ENCODE measurements at places on chromosomes 6 and 20.

DNA sequence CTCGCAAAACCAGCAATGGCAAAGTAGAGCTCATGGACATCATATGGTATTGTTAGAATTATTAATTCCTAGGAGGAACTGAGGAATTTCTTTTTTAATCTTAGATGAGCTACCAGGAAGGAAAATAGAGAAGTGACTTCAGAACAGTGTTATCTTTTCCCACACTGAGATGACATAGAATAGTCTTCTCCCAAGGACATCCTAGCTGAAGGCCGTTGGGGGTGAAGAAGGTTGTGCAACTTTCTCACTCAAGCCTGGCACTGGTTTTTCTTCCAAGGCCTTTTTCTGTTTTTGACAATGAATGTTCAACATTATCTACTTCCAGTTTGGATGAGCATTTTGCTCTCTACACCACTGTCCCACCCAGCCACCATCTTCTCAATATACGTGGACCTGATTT, 35.8 kb upstream of the MAS1 start:
- peak; percentile 26 for DNase-seq

DNA sequence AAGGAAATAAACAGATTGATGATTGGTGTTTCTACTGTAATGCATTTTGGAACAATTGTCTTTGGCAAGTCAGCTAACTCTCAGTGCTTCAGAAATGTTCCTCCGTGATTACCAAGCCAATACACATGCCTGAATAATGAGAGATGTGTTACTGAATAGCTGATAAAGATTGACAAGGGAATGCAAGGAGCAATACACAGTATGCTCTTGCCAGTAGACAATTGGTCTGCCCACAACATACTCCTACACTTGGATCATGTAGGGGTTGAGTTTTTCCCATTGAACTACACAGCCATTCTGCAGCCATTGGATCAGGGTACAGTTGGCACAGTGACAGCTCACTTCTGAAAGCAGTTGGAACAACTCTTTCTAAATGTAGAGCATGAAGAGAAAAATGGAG, 5.6 kb upstream of the GJB7 start:
- DNase-seq = no peak

- DNase-seq = no peak
Measured at GRCh38 chr6:24743944-24744335, 25.0 kb upstream of the C6orf62 start.

GRCh38 chr6:143976806-143977349, 31.2 kb downstream of the PLAGL1 start:
- DNase-seq = no peak

Measured in right atrium auricular region (tissue), 2 donors.